Vagina (tissue), 2 donors: ENCODE measurements at places on chromosomes 2 and 18.

DNA sequence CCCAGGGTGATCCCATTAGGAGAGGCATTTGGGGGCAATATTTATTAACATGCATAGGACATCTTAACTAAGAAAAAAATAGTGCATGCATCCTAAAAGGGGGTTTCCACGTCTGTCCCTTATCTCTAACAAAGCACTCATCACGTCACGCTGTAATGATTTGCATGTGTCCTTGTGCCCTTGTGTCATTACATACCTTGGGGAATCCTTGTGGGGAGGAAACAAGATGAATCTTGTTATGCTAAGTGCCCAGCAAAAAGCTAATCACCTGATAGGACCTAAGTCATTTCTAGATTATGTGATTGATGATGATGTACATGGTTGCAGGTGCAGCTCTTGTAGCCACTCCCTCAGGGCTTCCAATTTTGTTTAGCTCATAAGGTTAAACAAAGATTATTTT, 250.9 kb downstream of the FBXO15 start:
- H3K4me3 ChIP-seq = no peak overlapping the region
- no peaks in the 10 kb centered on the region for H3K36me3 ChIP-seq
- no peaks in the 10 kb centered on the region for H3K27me3 ChIP-seq
- no peak for DNase-seq
- H3K27ac ChIP-seq = no peak overlapping the region

- H3K4me3 ChIP-seq = no peak overlapping the region
- H3K4me1 ChIP-seq = no peaks in the 10 kb centered on the region
- no peak overlapping the region for H3K27ac ChIP-seq
- no peaks in the 10 kb centered on the region for H3K27me3 ChIP-seq
- H3K36me3 ChIP-seq = no peaks in the 10 kb centered on the region
Observed at GRCh38 chr2:185006481-185006880, 408.2 kb downstream of the ZNF804A start.

GRCh38 chr2:99389371-99389770, 52.2 kb downstream of the EIF5B start:
- no peak overlapping the region for H3K27ac ChIP-seq
- H3K4me3 ChIP-seq = no peak overlapping the region
- DNase-seq = no peak
- H3K27me3 ChIP-seq = no peaks in the 10 kb centered on the region

GRCh38 chr2:216012133-216012829, 1.1 kb downstream of the MREG start:
- peaks cover 23% of the 10 kb centered on the region for H3K4me1 ChIP-seq
- H3K27me3 ChIP-seq = no peaks in the 10 kb centered on the region
- no peak overlapping the region for H3K27ac ChIP-seq
- no peaks in the 10 kb centered on the region for H3K36me3 ChIP-seq
- peak; percentile 52 for DNase-seq
- H3K4me3 ChIP-seq = peak overlapping the region; percentile 83

- H3K27me3 ChIP-seq = no peaks in the 10 kb centered on the region
- H3K4me1 ChIP-seq = no peaks in the 10 kb centered on the region
- H3K4me3 ChIP-seq = no peak overlapping the region
- no peak for DNase-seq
- no peak overlapping the region for H3K27ac ChIP-seq
Observed at GRCh38 chr2:242002944-242003343, 133.4 kb downstream of the RTP5 start.

GRCh38 chr2:239482778-239483712, 82.2 kb upstream of the HDAC4 start:
- no peak overlapping the region for H3K4me3 ChIP-seq
- no peak overlapping the region for H3K27ac ChIP-seq
- H3K27me3 ChIP-seq = no peaks in the 10 kb centered on the region
- H3K4me1 ChIP-seq = no peaks in the 10 kb centered on the region
- DNase-seq = no peak
- no peaks in the 10 kb centered on the region for H3K36me3 ChIP-seq

DNA sequence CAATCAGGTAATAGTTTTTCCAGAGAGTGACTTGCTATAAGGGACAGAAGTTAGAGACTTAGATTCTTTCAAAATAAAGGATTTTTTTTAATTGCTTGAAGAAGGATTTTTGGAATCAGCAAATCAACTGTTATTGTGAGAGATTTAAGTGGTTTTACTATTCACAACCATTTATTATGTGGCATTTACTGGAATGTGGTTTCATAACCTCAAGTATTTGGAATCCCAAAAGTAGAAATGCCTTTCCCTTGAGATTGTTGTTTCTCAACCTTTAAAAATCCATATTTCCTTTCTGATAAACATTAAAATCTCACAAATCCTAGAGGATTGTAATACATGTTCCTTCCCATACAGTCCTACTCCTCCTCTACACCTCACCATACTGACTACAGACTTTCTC, 5.0 kb downstream of the TANK start:
- no peak overlapping the region for H3K4me3 ChIP-seq
- H3K4me1 ChIP-seq = peaks cover 54% of the 10 kb centered on the region
- no peaks in the 10 kb centered on the region for H3K27me3 ChIP-seq

DNA sequence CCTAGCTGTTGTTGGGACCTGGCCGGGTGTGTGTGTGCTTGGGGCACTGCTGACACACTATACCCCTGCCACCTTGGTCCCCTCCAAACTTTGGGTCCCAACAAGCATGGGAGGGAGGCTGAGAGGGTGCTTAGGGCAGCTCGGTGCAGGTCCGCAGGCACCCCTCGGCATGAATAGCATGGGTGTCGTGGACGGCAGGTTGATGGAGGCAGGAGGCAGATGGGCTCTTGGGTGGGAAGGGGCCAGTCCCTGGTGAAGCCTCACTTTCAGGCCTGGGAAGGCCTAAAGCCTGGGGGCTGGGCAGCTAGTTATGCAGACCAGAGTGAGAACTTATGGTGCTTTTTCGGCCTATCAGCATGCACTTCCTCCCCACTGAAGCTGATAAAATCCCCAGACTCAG, 164.2 kb downstream of the CDH19 start:
- no peaks in the 10 kb centered on the region for H3K4me1 ChIP-seq
- no peak overlapping the region for H3K27ac ChIP-seq
- H3K36me3 ChIP-seq = no peaks in the 10 kb centered on the region
- no peaks in the 10 kb centered on the region for H3K27me3 ChIP-seq
- no peak overlapping the region for H3K4me3 ChIP-seq
